Smooth muscle cell of the umbilical artery (primary cell): ENCODE measurements at places on chromosomes 11 and 22. TPM values are rescaled to one million over a fixed set of nuclear protein-coding genes. Genes with fewer than 3 reads are reported as not detected.

The SCO2 gene
- total RNA-seq: 3.0 and 3.9 TPM in 2 replicates

The C1QTNF5 gene
- total RNA-seq: 9.3 and 18.4 TPM in 2 replicates

The ADM2 gene
- 6.5 and 7.6 TPM in 2 replicates for total RNA-seq

The OOSP3 gene
- not detected in 2 replicates for total RNA-seq

The RNF215 gene
- total RNA-seq: 38.4 and 50.2 TPM in 2 replicates

The C11orf65 gene
- 1.1 and 1.5 TPM in 2 replicates for total RNA-seq

The BTBD18 gene
- total RNA-seq: not detected in 2 replicates

The ETS1 gene
- 41.9 and 76.7 TPM in 2 replicates for total RNA-seq

The HTR3A gene
- not detected in 2 replicates for total RNA-seq
